ENCODE measurements at places on chromosomes 2 and 18. TPM values are rescaled to one million over a fixed set of nuclear protein-coding genes. Genes with fewer than 3 reads are reported as not detected.

DNA sequence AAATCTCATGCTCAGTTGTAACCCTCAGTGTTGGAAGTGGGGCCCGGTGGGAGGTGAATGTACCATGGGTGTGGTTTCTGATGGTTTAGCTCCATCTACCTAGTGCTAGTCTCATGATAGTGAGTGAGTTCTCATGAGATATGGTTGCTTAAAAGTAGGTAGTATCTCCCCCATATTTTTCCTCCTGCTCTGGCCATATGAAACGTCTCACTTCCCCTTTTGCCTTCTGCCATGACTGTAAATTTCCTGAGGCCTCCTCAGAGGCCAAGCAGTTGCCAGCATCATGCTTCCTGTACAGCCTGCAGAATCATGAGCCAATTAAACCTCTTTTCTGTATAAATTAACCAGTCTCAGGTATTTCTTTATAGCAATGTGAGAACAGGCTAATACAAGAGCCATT, 62.8 kb upstream of the RNF152 start:
- DNase-seq = no peak

DNA sequence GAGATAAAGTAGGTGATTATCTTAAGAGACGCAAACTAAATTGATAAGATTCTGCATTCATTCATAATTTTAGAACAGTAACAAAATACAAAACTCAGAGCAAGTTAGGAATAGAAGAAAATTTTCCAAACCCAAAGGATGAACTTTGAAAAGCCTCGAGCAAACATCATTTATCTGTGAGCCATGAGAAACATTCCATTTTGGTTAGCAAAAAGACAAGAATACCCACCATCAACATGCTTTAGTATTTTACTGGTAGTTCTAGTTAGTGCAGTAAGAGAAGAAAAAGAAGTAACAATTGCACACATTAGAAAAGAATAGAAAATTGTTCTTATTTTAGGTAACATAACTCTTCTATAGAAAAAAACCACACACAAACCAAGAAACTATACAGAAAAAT, 291.3 kb upstream of the TCF4 start:
- DNase-seq = no peak

RPL31 gene
- 865 TPM for total RNA-seq

- no peak for DNase-seq
Observed at GRCh38 chr18:45627204-45627526, 11.9 kb downstream of the SLC14A2 start.

DNAJC5G gene
- total RNA-seq = not detected

FAM110C gene
- 2.3 TPM for total RNA-seq

CFAP210 gene
- total RNA-seq = 0.28 TPM

- no peak for DNase-seq
Observed at GRCh38 chr2:64643838-64644457, 9.8 kb downstream of the SERTAD2 start.

GRCh38 chr18:44834867-44835469, 154.3 kb downstream of the SETBP1 start:
- DNase-seq = no peak

GRCh38 chr18:80184243-80184772, 63.0 kb downstream of the PARD6G start:
- no peak for DNase-seq

GRCh38 chr18:10361660-10362059, 92.8 kb upstream of the APCDD1 start:
- DNase-seq = no peak

GRCh38 chr2:40430776-40431599, 20.9 kb downstream of the SLC8A1 start:
- DNase-seq = no peak

ZNG1B gene
- 24.1 TPM for total RNA-seq
